Stimulated activated CD8-positive, alpha-beta memory T cell treated with anti-CD3 and anti-CD28 coated beads, Interleukin-2, amount 100 ng/mL, for 1 hour (primary cell): ENCODE measurements at places on chromosomes 1 and 21.

- DNase-seq, result no peak
Measured at GRCh38 chr21:45942755-45943629, 38.6 kb upstream of the COL6A1 start.

DNA sequence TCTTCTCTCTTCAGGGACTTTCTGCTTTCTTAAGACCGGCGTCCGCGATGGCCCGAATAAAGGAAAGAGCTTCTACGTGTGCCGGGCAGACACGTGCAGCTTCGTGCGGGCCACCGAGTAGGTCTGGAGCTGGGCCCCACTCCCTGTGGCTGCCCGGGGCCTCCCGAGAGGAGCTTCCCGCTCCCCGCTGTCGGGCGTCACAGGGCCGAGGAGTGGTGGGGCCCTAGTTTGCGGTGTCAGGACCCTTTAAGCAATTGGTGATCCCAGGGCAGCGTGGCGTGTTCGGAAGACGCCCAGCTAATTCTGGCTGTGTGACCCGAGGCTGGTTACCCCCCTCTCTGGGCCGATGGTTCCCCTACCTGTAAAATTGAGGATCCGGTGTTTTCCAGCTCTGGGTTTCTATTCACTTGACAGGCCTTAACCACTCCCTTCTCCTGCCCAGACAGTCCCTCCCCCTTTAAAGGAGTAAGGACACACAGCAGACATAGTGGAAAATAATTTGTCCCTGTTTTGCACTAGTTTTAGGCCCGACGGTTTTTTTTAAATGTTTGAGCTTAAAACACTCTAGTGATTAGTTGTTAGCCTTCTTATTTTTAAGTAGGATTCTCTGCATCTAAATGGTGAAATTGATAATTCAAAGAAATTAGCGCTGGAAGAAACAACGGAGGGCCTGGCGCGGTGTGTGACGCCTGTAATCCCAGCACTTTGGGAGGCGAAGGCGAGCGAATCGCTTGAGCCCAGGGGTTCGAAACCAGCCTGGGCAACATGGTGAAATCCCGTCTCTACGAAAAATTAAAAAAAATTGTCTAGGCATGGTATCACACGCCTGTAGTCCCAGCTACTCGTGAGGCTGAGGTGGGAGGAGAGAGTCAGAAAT is 553 bp downstream of the TTF2 start:
- DNase-seq, result no peak

GRCh38 chr21:36960676-36961284 is 5.7 kb downstream of the HLCS start:
- no peak for DNase-seq

DNA sequence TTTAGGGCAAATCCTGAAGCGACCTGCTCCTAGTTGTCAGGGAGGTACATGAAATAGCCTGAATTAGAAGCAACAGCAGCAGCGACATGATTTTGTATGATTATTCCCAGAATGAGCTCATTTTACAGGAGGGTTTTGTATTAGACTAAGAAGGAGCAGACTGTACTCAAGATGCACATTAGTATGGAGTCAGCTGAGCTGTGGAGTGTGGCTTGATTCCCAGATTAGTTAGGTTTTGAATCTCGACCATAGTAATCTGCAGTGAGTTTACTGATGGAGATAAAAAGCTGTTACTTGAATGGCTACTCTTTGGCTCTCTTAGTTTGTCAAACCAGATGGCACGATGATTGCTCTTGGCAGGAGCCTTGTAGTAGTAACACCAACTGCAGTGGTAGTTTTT is 143.1 kb downstream of the PHTF1 start:
- no peak for DNase-seq

- DNase-seq, result no peak
Measured at GRCh38 chr1:227944090-227944930, 3.4 kb downstream of the WNT9A start.

GRCh38 chr1:83086346-83086745 is 912.6 kb downstream of the TTLL7 start:
- DNase-seq, result no peak

DNA sequence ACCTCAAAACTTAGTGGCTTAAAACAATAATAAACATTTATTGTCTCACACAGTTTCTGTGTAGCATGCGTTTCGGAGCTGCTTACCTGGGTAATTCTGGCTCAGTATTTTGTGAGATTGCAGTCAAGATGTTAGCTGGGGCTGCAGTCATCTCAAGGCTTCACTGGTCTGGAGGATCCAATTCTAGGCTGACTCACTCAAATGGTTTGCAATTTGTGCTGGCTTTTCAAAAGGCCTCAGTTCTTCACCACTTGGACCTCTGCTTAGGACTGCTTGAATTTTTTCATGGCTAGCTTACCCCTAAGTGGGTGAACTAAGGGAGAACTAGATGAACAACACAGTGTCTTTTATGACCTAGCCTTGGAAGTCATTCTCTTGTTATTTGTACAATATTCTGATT is 21.0 kb downstream of the XPR1 start:
- no peak for DNase-seq

DNA sequence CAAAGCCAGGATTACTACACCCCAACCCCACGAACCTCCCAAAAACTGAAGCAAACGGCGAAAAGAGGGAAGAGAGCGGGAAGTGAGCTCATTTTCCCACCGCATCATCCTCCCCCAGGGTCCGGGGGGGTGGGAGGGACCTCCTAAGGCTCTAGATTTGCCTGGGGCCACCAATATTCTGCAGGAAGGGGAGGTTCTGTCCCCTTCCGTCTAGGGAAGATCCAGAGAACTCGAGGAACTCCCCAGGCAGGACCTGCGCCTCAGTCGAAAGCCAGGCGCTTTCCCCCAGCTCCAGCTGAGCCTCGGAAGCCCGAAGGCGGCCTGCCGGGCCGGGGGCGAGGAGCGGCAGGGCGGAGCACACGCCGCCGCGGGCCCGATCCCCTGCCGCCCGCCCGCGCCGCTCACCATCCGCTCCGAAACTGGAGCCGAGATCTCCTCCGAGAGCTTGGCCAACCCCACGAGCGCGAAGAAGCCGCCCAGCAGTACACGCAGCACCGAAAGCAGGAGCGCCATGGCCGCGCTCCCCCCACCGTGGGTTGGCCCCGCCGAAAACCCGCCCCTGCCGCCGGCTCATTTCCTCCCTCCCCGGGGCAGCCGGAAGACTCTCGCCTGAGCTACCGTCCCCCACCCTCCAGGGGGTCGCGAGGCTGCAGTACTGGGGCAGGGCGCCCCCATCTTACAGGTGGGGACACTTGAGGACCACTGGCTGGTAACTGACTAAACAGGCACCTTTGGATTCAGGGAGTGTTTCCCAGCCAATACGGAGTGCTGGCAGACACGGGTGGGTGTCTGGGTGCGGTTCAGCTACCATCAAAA is at the start of gene TMEM35B:
Gene TMEM35B, minus strand, starts transcription at position 555 of the 816 bp plus-strand sequence. Its CDS starts 42 bp downstream, at position 513.
- peak; percentile 55 for DNase-seq

- DNase-seq, result no peak
Measured at GRCh38 chr1:3075666-3076362, 6.8 kb downstream of the PRDM16 start.

DNA sequence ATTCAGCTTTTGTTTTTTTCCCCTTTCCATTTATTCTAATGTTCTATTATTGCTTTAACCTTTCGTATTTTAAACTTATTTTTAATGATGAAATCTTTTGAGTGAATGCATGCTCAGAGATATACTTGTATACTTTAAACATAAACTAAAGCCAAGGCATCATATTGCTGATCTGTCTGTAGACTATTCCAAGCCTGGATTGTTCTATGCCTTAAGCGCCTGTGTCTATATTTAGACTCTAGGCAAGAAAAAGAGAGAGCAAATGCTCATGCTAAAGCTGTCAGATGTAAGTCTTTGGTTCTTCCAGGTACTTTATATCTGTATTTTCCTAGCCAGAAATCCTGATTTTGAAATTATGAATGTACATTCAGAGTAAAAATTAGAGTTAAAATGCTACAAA is 14.4 kb downstream of the SH3GLB1 start:
- DNase-seq, result no peak

- DNase-seq, result no peak
Measured at GRCh38 chr1:94917251-94917650, 9.7 kb downstream of the CNN3 start.

DNA sequence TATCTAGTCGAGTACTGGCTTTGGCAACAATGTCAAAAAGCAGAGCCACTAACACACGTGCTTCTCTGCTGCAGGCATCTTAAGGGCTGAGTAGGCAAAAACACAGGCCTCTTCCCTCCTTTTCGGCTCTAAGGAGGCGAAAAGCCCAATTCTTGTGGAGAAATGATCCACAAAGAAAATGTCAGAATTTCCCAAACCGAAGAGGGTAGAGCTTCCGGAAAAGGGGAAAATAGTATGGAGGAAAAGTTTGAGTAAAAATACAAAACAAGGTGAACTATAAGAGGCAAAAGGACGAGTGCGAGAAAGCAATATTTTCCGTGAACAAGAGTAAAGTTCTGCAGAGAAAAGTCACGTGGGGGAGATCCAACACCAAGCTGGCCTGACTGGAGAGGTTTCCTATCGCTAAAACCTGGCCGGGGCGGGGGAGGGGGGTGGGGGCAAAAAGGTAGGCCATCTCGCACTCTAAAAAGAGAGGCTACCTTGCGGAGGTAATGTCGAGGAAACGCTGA is 551 bp downstream of the ZRANB2 start:
- DNase-seq, result no peak

- no peak for DNase-seq
Measured at GRCh38 chr1:241357366-241358340, 648 bp upstream of the RGS7 start.

- no peak for DNase-seq
Measured at GRCh38 chr1:30320581-30320890, 402.8 kb downstream of the MATN1 start.

- DNase-seq, result no peak
Measured at GRCh38 chr1:28062806-28063205, 25.6 kb downstream of the EYA3 start.

DNA sequence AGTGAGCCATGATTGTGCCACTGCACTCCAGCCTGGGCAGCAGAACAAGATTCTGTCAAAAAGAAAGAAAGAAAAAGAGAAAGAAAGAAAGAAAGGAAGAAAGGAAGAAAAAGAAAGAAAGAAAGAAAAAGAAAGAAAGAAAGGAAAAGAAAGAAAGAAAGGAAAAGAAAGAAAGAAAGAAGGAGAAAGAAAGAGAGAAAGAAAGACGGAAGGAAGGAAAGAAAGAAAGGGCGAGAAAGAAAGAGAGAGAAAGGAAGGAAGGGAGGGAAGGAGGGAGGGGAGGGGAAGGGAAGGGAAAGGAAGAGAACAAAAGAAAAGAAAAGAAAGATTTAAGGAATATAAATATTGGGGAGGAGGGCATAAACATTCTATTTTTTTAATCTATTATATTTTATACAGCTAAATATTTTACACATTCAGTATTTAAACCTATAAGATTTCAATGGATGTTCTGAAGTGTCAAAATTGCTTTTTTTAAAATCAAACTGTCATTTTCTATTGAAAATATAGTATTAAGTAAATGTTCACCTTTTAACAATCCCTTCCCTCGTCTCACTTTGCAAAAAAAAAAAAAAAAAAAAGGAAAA is 6.8 kb upstream of the JAK1 start:
- no peak for DNase-seq

GRCh38 chr1:56515898-56516538 is 63.3 kb downstream of the PLPP3 start:
- no peak for DNase-seq

DNA sequence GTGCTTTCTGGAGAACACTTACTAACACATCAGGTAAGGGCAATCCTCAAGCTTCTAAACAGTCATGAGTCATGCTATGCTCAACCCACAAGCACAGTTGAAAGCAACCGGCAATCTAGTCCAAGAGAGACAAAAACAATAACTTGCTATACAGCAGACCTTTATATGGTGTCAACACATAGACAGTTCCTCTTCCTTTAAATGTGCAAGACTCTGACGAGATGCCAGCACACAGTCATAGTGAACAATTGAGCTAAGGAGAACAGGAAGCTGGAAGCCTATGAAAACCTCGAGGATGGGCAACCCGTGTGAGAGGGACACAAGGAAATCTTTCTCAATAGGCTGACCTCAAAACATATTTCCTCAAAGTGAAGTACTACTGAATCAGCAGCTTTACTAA is 5.3 kb downstream of the ADIPOR1 start:
- DNase-seq, result no peak

- no peak for DNase-seq
Measured at GRCh38 chr1:191022856-191023255, 545.2 kb upstream of the BRINP3 start.

DNA sequence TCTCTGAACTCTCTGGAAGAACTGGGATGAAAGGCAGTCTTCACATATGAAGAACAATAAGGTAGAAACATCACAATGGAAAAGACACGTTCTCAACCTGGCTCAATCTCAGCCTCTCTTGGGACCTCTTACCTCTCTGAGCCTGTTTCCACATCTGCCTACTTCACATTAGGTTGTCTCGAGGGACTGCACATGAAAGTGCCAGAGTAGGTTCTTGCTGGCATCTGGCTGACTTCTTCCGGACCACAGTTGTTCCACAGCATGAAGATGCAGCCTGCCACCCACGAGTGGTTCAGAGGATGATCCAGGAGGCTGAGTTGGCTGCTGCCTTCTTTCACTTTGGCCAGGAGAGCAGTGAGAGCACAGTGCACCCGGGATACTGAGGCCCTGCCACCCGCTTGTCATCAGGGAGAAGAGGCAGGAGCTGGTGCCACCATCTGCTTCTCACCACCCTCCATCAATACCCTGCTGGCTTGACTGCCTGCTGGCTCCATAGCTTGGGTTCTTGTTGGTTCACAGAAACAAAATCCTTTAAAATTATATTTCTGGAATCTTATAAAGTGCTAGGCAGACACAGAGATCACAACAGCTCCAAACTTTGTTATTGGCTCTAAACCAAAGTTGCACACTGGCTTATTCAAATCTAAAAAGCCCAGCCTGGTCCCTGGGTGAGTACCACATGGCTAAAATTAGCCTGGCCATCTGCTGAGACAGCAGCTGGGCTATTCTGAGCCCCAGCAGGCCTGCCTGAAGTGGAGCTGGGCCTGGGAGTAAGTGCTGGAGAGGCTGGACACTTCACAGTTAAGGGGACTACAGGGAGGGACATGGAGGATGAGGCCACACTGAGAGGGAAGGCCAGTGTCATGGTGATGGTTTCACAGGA is 46.9 kb upstream of the LIN9 start:
- DNase-seq, result no peak

DNA sequence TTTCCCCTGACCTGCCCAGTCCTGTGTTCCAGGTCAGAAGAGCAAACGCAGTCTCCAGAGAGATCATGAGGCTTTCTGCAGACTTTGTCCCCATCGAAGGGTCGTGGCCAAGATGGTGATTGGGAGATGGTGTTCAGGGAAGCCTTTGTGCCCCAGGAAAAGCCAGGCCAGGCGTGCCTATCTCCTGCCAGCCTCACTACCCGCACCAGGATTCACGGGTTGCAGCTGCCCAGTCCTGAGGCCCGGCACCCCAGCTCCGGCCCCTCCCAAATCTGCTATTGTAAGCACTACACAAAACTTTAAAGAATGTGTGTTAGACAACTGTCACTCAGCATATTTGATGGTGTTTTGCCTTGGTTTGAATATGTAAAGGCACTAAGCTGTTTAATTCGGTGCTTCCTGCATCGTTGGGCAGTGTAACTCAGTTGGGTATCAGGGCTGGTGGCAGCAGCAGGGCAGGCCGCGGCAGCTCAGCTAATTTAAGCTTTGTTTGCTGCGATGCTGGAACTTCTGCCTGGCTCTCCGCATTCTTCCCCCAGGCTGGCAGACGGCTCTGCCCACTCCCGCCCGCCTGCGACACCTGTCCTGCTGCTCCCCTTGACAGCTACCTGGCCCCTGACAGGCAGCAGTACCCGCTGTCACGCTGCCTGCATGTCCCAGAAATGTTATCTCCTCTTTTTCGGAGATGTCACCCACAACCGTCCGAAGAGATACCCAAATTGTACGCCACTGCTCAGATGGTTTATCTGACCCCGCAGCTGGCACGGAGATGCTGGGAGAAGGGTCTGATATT is 209.0 kb upstream of the VAMP3 start:
- no peak for DNase-seq
